HCEC 1CT (cell line): ENCODE measurements at places on chromosomes 11 and 22.

GRCh38 chr22:39149915-39150847, 2.3 kb downstream of the CBX7 start:
- no peak for DNase-seq

- DNase-seq, result peak; percentile 54
Measured at GRCh38 chr22:20792966-20793728, 19.2 kb downstream of the SERPIND1 start.

- DNase-seq, result no peak
Measured at GRCh38 chr11:77172666-77172982, 44.6 kb downstream of the MYO7A start.

GRCh38 chr11:79482800-79483199, 42.0 kb upstream of the TENM4 start:
- DNase-seq, result no peak

GRCh38 chr11:131109257-131109656, 193.0 kb upstream of the SNX19 start:
- peak; percentile 85 for DNase-seq

DNA sequence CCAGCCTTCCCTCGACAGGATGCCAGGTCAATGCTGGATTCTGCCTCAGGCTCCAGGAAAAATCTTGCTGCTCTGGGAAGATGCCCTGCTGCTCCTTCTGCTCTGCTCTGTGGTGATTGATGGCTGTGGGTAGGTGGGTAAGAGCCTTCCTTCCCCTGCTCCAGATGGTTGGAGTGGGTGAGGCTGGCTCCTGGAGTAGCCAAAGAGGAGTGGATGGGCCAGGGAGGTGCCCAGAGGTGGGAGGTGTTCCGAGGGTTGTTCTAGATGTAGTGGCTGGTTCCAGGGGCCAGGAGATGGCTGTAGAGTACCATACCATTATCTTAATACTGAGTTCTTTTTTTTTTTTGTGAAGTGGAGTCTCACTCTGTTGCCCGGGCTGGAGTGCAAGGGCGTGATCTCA, 99.6 kb upstream of the THY1 start:
- DNase-seq, result no peak

- no peak for DNase-seq
Measured at GRCh38 chr22:37575490-37576003, 4.3 kb downstream of the LGALS2 start.
